ENCODE measurements at places on chromosomes 1 and 21. TPM values are rescaled to one million over a fixed set of nuclear protein-coding genes. Genes with fewer than 3 reads are reported as not detected.

- peak overlapping the region; percentile 89 for H3K27ac ChIP-seq
- peak; percentile 48 for DNase-seq
- H3K36me3 ChIP-seq: 0 out of 2 replicates have a peak, but pooled peaks cover 7% of the 10 kb centered on the region
- H3K4me1 ChIP-seq: peaks cover 35% of the 10 kb centered on the region
- H3K27me3 ChIP-seq: no peaks in the 10 kb centered on the region
Measured at GRCh38 chr1:89995598-89996449, 914 bp downstream of the ZNF326 start.

- DNase-seq: peak; percentile 96
- no peaks in the 10 kb centered on the region for H3K27me3 ChIP-seq
- peaks cover 45% of the 10 kb centered on the region for H3K4me1 ChIP-seq
- H3K36me3 ChIP-seq: peaks cover 5% of the 10 kb centered on the region
Measured at GRCh38 chr1:155463865-155464650, 98.5 kb downstream of the ASH1L start.

DNA sequence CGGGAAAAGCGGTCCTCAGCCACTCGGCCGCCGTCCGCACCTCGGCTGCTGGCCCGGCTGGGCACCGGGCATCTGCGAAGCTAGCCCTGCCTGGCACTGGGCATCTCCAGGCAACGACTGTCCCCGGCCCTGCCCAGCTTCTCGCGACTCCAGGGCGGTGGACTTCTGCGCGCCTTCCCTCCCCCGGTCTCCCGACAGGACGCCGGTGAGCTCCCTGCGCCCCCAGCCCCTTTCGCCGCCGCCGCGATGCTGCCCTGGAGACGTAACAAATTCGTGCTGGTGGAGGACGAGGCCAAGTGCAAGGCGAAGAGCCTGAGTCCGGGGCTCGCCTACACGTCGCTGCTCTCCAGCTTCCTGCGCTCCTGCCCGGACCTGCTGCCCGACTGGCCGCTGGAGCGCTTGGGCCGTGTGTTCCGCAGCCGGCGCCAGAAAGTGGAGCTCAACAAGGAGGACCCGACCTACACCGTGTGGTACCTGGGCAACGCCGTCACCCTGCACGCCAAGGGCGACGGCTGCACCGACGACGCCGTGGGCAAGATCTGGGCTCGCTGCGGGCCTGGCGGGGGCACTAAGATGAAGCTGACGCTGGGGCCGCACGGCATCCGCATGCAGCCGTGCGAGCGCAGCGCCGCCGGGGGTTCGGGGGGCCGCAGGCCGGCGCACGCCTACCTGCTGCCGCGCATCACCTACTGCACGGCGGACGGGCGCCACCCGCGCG, 514 bp downstream of the FAM43B start:
- H3K27me3 ChIP-seq: peaks cover 28% of the 10 kb centered on the region
- peak; percentile 56 for DNase-seq
- H3K4me1 ChIP-seq: no peaks in the 10 kb centered on the region
- no peak overlapping the region for H3K27ac ChIP-seq

- H3K36me3 ChIP-seq: no peaks in the 10 kb centered on the region
- H3K27ac ChIP-seq: peak overlapping the region; percentile 97
- 0 out of 2 replicates have a peak overlapping the region, but pooled peaks have one; percentile 5 for H3K4me3 ChIP-seq
- H3K4me1 ChIP-seq: peaks cover 40% of the 10 kb centered on the region
Measured at GRCh38 chr21:27423038-27423437, 456.1 kb upstream of the ADAMTS5 start.

DNA sequence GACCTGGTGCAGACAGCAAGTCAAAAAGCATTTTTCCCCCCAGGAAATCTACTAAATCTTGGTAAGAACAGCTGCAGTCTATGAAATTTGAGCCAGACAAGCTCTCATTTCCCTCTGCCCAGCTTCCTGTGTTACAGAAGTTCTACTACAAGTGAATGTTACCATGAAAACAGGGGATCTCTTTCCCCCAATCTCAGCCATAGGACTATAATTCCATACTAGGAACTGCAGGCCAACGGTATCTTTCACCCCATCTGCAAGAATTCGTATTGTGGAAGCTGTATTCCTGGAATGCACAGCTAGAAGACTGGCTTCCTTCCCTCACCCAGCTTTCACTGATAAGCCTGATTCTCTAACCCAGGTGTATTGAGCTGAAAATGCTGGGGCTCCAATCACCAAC, 1655.4 kb downstream of the BRINP3 start:
- H3K27me3 ChIP-seq: no peaks in the 10 kb centered on the region
- no peak for DNase-seq
- no peaks in the 10 kb centered on the region for H3K4me1 ChIP-seq
- H3K4me3 ChIP-seq: no peak overlapping the region
- no peak overlapping the region for H3K27ac ChIP-seq

PRDX6 gene
- polyA plus RNA-seq: 434 TPM

CRP gene
- not detected for polyA plus RNA-seq

GRCh38 chr1:20115479-20115878, 3.9 kb downstream of the PLA2G2D start:
- no peak for DNase-seq
- H3K36me3 ChIP-seq: no peaks in the 10 kb centered on the region

- H3K27me3 ChIP-seq: no peaks in the 10 kb centered on the region
- H3K27ac ChIP-seq: no peak overlapping the region
- no peaks in the 10 kb centered on the region for H3K4me1 ChIP-seq
- peak; percentile 40 for DNase-seq
- H3K4me3 ChIP-seq: no peak overlapping the region
- H3K36me3 ChIP-seq: no peaks in the 10 kb centered on the region
Measured at GRCh38 chr1:154295408-154296235, 23.2 kb downstream of the HAX1 start.

GRCh38 chr1:110888049-110888448, 15.1 kb downstream of the CD53 start:
- H3K36me3 ChIP-seq: no peaks in the 10 kb centered on the region
- no peak overlapping the region for H3K4me3 ChIP-seq
- H3K4me1 ChIP-seq: no peaks in the 10 kb centered on the region
- peaks cover 3% of the 10 kb centered on the region for H3K27me3 ChIP-seq

DNA sequence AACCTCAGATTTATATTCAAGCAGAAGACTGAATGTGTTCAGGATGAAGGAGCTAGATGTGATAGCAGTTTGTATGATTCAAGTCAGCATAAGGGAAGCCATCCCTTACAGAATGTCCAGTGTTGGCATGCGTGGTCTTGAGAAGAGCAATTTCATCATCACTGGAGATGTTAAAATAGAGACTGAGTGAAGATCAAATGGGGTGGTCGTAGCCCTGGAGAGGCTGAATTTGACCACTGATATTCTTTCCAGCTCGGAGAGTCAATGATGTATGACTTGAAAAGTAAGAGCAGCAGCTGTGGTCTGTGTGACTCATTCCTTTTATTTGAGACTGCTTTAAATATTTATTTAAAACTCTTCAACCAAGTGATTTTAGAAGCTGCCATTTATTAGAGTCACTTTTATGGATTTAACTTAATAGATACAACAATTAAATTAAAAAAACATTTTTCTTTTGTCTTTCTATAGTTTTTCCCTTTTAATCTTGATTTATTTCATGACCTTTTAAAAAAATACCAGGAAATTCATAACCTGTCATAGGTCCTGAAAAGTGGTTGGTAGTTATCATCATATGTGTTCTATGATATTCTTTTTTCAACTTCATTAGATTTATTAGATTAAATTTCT, 15.5 kb downstream of the FMN2 start:
- no peaks in the 10 kb centered on the region for H3K27me3 ChIP-seq
- no peak overlapping the region for H3K4me3 ChIP-seq
- H3K27ac ChIP-seq: no peak overlapping the region
- peak; percentile 82 for DNase-seq
- peaks cover 48% of the 10 kb centered on the region for H3K4me1 ChIP-seq

- no peaks in the 10 kb centered on the region for H3K27me3 ChIP-seq
- peaks cover 27% of the 10 kb centered on the region for H3K4me1 ChIP-seq
- no peak overlapping the region for H3K27ac ChIP-seq
- H3K36me3 ChIP-seq: no peaks in the 10 kb centered on the region
- DNase-seq: no peak
Measured at GRCh38 chr1:208181364-208181763, 62.8 kb downstream of the PLXNA2 start.

- no peak overlapping the region for H3K27ac ChIP-seq
- H3K4me3 ChIP-seq: no peak overlapping the region
- H3K36me3 ChIP-seq: no peaks in the 10 kb centered on the region
Measured at GRCh38 chr1:175193527-175193910, 943 bp upstream of the KIAA0040 start.

DNA sequence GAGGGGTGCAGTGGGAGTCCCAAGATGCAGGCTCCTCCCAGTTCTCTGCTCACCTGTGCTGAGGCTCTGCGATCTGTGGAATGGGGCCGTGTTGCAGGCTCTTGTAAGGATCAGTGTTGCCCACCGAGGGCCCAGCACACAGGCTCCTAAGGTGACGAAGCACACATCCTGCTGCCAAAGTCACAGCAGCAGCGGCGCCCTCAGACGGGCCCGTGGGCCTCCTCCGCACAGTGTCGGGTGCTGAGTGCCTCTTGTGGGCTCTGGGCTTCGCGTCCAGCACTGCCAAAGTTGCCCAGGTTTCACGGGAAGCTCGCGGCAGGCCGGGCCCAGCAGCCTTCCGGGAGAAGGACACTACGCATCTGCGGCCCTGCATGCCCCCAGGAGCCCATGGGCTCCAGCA, 72.1 kb upstream of the ABCG1 start:
- DNase-seq: no peak
- H3K36me3 ChIP-seq: no peaks in the 10 kb centered on the region
- H3K27ac ChIP-seq: no peak overlapping the region
- no peaks in the 10 kb centered on the region for H3K4me1 ChIP-seq

GRCh38 chr1:221712776-221713431, 29.0 kb downstream of the DUSP10 start:
- no peaks in the 10 kb centered on the region for H3K27me3 ChIP-seq
- DNase-seq: peak; percentile 23
- H3K27ac ChIP-seq: peak overlapping the region; percentile 57
- no peak overlapping the region for H3K4me3 ChIP-seq
- peaks cover 50% of the 10 kb centered on the region for H3K4me1 ChIP-seq

All from GM23248 (cell line).